Caki2 (cell line): ENCODE measurements at places on chromosomes 13 and 19. TPM values are rescaled to one million over a fixed set of nuclear protein-coding genes. Genes with fewer than 3 reads are reported as not detected.

GRCh38 chr13:25709088-25709487 lies 337.3 kb downstream of the ATP8A2 start:
- peak; percentile 30 for DNase-seq

GRCh38 chr13:36750046-36750445 lies 69.0 kb upstream of the RFXAP start:
- no peak for DNase-seq

DNA sequence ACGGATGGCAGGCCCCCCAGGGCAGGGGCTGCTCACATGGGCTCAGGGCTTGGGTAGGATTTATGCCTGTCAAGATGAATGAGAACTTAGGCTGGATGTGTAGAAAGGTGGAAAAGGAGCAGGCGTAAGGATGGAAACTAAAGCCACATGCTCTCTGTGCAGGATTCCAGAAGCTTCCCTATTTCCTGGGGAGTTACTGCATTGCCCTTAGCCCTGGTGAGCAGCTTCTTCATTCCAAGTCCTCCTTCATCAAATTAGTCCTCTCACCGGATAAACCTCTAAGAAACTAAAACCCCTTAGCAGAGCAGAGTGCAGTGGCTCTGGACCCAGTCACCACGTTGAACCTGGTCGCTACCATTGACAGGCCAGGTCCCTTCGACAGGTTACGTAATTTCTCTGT lies 7.4 kb downstream of the ATP12A start:
- no peak for DNase-seq

DNA sequence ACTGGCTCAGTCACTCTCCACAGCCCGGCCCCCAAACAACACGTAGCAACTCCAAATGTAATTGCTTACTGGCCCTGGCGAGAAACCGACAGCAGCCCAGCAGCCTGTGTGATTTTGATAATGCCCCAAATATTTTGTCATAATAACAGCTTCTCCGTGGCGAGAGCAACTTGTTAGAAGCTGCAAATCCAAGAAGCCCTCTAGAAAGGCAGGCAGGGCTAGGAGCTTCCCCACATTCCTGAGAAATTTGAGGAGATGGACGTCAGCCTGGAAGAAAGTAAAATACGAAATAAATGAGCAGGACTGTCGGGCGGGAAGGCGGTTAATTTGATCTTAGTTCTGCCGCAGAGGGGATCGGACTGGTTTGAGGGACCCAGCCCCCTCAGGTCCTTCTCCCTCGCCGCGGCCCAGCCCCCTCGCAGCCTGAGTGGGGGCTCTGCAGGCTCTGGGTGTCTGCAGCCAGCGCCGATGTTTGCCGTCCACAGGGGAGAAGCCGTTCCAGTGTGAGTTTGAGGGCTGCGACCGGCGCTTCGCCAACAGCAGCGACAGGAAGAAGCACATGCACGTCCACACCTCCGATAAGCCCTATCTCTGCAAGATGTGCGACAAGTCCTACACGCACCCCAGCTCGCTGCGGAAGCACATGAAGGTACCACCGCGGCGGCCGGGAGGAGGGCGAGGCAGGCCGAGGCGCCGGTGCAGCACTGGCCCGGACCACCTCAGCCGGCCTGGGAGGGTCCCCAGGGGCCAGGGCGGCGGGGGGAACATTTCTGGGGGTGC lies 3.1 kb downstream of the ZIC2 start:
- DNase-seq = no peak

The LSR gene
- 13.0 and 33.0 TPM in 2 replicates for total RNA-seq

GRCh38 chr13:38766799-38767198 lies 79.9 kb downstream of the FREM2 start:
- DNase-seq = no peak

DNA sequence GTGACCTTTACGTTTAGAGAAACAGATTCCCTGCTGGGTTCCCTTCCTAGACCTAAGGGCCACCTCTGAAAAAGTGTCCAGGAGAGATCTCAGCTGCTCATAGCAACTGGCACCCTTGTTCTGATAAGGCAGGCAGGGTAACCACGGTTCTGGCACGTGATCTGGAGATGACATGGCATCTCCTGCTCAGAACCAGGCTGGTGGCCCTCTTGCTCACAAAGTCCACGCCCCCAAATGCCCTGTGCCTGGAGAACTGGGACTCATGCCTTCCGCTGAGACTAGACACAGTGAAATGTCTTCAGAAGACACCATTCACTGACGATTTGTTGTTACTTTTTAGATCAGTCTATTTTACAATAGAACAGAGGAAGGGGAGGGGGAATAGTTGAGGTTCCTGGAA lies 174.1 kb downstream of the ZNF536 start:
- DNase-seq = no peak

- no peak for DNase-seq
Observed at GRCh38 chr19:51809787-51810186, 14.8 kb downstream of the FPR3 start.

DNA sequence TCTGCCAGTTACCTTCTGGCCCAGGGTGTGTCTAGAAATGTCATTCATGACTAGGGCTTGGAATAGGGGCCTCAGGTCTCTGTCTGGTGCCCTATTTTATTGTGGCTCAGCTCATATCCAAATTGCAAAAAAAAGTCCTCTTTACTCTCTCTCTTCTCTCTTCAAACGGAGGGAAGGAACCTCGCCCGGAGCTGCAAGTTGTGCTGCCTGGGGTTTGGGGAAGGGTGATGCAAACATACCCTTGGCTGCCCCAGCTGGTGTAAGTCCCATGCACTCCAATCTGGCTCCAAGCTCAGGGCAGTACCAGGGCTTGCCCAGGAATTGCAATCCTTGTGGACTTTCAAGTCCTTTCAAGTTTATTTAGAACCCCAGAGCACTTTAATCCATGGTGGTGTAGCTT lies 549.6 kb downstream of the PCDH17 start:
- no peak for DNase-seq

DNA sequence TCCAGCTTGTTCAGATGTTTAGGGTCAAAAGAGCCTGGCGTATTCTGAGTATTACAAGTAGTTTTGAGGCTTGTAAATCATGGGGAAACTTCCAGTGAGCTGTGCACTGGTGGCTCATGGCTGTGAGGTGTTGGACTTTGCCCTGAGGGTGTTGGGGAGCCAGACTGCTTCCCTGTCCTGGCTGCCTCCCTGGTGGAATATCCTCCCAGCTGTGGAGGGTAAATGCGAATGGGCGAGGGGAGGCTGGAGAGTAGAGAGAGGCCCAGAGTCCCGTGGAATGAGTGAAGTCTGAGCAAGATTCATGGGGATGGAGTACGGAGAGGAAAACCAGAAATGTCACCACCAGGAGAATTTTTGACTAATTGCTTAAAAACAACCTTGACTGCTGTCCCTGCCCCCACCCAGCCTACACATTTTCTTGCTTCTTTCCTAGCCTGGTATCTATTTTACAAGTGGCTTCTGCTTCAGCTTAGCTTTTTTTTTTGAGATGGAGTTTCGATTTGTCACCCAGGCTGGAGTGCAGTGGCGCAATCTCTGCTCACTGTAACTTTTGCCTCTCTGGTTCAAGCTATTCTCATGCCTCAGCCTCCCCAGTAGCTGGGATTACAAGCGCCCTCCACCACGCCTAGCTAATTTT lies 3.7 kb downstream of the SNRPA start:
- DNase-seq = no peak

- DNase-seq = no peak
Observed at GRCh38 chr13:34523406-34523805, 418.7 kb upstream of the NBEA start.

The ZNF607 gene
- total RNA-seq = 10.6 and 17.5 TPM in 2 replicates

The MED4 gene
- 23.5 and 25.3 TPM in 2 replicates for total RNA-seq

- peak; percentile 57 for DNase-seq
Observed at GRCh38 chr19:1028062-1028926, 1.9 kb downstream of the CNN2 start.

- DNase-seq = peak; percentile 80
Observed at GRCh38 chr13:46639033-46639981, 86.3 kb downstream of the LRCH1 start.

The SPATA13 gene
- total RNA-seq = 10.0 and 18.7 TPM in 2 replicates

DNA sequence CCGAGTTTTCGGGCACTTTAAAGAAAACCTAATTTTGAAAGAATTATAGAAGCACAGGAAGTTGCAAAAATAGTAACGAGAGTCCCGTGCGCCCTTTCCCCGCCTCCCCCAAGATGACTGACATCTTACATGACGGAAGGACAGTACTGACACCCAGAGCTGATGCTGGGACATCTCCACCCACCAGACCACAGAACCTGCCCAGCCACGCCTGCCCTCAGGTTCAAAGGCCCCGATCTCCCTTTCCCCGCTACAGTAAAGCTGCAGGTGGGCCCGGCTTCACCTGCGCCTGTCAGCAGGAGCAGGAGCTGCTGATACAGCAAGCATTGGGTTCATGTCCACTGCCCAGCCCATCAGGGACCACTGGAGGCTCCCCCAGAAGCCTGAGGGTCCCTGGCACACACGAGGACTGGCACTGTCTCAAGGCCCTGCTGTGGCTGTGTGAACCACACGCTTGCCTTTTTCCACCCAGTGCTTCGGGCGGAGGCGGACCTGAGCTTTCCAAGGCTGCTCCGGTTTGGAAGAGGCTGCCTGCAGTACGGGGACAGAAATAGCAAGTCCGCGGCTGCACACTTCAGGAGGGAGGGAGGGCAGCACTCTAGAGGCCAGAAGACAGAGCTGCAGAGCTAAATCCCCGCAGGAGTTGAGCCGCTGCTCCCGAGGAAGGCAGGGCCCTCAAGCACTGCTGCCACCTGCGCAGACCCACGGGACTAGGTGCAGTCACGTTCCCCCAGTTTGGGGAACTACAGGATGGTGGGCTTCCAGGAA lies 8.7 kb downstream of the MAP2K2 start:
- no peak for DNase-seq

The CRTC1 gene
- 1.6 and 4.5 TPM in 2 replicates for total RNA-seq

GRCh38 chr13:99304541-99304940 lies 2.7 kb downstream of the GPR183 start:
- DNase-seq = no peak

The TJP3 gene
- total RNA-seq = 2.7 and 5.0 TPM in 2 replicates

- no peak for DNase-seq
Observed at GRCh38 chr19:14979476-14980255, at the start of gene SLC1A6. Gene SLC1A6 (minus strand): TSS chr19:14979864. CDS start chr19:14972910, 6,954 bp downstream.

GRCh38 chr13:58953638-58954037 lies 1210.1 kb downstream of the DIAPH3 start:
- no peak for DNase-seq

GRCh38 chr13:103188713-103189326 lies 122.6 kb upstream of the SLC10A2 start:
- DNase-seq = no peak

GRCh38 chr13:50282016-50282415 lies 266.8 kb downstream of the KCNRG start:
- DNase-seq = no peak

DNA sequence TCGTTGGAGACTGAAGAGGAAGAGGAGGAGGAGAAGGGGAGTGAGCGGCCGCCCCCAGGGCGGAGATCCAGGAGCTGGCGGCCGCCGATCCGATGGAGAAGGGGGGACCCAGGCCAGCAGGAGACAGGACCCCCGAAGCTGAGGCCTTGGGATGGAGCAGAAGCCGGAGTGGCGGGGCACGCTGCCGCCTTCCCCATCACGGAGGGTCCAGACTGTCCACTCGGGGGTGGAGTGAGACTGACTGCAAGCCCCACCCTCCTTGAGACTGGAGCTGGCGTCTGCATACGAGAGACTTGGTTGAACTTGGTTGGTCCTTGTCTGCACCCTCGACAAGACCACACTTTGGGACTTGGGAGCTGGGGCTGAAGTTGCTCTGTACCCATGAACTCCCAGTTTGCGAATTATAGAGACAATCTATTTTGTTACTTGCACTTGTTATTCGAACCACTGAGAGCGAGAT lies 1.8 kb downstream of the GADD45B start:
- DNase-seq = no peak

- no peak for DNase-seq
Observed at GRCh38 chr19:1843116-1843515, 5.2 kb downstream of the REXO1 start.

The RASAL3 gene
- not detected in 2 replicates for total RNA-seq
